ENCODE measurements at places on chromosomes 6 and 20.

- no peak for DNase-seq
These were observed at the start of gene FOXS1 for GRCh38 chr20:31845300-31845863. Gene FOXS1 (minus strand): TSS chr20:31845604. CDS start chr20:31845542, 62 bp downstream.

- DNase-seq = peak; percentile 17
These were observed 50.2 kb upstream of the IFNGR1 start for GRCh38 chr6:137269347-137269746.

- DNase-seq = no peak
These were observed 691.7 kb upstream of the SLC35B3 start for GRCh38 chr6:9126878-9127560.

DNA sequence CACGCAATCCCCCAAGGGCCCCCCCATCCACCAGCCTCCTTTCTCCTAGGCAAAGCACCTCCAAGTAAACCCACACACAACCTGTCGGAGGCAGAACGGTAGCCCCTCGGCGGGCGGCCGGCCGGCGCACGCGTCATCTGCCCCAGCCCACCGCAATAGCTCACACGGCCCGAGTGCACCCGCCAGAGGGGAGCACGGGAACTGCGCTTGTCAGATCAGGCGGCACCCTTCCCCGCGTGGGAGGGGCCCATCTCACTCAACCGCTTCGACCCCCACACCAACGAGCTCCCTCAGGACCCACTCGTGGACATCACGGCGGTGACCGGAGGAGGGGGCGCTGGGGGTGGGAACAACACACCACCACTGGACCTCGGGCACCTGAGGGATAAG lies 767.9 kb upstream of the DEFB115 start:
- no peak for DNase-seq

DNA sequence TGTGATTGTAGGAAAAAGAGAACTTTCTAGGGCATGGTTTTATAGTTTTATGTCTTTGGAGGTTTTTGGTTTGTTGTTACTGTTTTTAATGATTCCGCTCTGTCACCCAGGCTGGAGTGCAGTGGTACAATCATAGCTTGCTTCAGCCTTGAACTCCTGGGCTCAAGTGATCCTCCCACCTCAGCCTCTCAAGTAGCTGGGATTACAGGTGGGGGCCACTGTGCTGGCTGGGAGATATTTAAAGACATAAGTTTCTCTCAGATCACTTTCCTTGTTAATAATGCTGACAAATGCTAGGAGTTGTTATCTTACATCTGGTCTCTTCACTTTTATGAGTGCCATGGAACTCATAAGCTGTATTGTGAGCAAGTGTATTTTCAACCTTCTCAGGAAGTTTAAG lies 116.3 kb downstream of the SCAF8 start:
- no peak for DNase-seq

DNA sequence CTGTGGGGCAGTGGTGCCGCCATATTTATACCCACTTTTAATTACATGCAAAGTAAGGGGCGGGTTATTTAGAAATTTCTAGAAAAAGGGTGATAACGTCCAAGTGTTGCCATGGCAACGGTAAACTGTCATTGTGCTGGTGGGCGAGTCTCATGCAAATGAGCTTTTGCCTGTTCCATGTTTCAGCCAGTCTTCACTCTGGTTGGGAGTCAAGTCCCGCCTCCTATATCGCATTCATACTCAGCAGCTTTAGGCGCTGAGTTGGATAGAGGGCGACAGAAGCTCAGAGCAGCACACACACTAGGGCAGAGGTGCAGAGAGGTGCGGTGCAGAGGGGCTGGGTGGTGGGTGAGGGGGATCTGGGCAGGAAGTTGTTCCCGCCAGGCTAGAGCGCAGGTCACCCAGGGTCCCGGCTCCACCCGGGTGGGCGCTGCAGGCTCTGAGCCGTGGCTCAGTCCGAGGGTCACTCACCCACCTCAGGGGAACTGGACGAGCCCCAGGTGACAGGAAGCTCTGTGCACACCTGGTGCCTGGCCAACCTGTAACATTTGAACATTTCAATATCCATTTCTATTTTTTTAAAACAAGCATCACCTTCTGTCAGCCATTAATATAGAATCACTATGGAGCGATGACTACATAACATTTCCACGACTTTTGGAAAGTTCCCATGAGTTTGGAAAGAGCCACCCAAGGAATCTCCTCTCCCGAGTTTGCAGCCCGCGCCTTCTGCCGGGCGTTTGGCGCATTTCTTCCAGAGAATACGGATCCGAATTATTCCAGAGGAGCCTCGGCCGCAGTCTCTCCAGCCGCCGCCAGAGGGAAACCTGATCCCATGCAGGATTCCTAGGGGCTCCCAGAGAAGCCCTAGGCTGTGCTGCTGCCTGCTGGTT lies 89.1 kb upstream of the PHACTR3 start:
- DNase-seq = no peak

DNA sequence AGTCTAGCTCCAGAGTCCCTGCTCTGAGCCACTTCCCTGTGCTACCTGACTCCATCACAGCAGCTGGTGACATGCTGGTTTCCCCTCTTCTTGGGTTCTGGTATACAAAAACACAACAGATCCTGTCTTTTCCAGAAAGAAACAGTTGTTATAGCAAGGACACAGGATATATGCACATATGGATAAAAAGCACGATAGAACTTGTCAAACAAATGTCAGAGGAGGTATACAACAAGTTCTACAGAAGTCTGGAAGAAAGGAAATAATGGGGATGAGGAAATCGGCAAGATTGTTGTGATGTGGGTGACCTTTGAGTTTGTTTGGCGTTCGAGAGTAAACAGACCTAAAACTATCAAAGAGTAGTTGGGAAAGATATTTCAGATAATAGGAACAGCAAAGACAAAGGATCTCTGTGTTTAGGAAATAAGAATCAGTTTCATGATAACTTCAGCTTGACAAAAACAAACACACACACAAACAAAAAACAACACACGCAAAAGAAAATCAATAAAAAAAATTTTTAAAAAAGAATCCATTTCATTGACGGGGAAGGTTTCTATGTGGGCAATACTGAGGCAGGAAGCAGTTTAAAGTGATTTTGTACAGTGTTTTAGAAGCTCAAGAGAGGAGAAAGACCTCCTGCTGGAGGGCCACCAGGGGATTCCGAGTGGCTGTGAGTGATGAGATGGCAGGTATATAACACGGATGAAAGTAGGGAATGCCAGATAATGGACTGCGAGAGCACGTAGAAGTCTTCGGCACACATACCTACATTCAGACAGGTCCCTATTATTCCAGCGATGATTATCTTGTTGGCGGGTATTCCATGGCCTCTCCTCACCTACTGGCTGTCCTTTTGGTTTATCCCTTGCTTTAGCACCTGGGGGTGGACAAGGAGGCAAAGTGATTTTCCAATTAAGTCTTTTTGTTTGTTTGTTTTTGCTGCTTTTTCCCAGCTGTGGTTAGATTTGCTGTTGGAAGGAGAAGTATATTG lies 174.9 kb downstream of the HS3ST5 start:
- no peak for DNase-seq

DNA sequence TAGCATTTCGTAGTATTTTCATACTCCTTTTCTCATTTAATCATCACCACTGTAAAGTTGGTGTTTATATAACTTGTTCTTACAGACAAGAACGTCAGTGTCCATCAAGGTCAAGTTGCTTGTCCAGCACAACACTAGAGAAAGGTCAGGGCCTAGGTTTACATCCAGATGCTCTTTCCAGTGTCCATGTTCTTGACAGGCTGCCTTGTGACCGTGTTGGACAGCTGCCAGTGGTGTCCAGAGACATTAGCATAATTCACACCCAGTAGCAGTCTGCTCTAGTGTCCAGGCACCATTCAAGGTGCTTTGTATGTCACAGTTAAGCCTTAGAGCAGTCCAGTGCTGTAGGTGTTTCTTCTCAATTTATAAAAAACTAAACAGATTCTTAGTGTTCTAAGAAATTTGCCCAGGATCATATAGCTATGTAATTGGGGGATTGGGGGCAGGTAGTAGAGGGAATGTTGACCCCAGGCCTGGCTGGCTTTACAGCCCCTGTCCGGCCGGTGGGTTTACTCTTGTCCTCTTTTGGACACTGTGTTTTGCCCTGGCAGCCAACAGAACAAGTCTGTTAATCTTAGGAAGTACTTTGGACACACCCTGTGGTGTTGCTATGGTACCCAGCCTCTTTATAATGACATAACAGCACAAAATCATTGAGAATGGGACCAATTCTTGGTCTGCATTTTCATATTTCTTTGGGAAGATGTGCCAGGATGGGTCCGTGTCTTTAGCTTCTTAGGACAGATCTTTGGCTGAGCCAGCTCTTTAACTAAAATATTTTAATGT lies 8.0 kb downstream of the STK35 start:
- peak; percentile 17 for DNase-seq

- peak; percentile 16 for DNase-seq
These were observed 36.0 kb upstream of the MPC1 start for GRCh38 chr6:166418691-166419143.

DNA sequence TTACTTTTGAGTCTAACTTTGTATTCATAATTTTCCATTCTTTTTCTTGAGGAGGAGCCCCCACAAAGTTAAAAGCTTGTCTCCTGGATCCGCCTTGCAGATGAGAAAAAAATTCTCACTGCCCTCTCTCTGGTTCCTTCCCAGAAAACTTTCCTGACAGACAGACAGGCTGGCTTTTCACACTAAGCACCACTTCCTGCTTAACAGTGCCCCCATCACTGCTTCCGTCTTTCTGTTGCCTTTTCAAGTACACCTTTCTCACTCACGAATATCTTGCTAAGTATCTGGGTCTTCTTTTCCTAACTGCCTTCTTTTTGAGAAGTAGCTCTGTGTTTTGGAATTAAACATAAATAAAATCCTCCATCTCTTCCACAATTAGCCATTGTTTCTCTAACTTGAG lies 19.8 kb upstream of the LMBRD1 start:
- DNase-seq = peak; percentile 34

GRCh38 chr20:46058599-46059281 lies 29.7 kb downstream of the SLC12A5 start:
- no peak for DNase-seq

GRCh38 chr6:144106206-144106605 lies 10.8 kb upstream of the SF3B5 start:
- DNase-seq = no peak

DNA sequence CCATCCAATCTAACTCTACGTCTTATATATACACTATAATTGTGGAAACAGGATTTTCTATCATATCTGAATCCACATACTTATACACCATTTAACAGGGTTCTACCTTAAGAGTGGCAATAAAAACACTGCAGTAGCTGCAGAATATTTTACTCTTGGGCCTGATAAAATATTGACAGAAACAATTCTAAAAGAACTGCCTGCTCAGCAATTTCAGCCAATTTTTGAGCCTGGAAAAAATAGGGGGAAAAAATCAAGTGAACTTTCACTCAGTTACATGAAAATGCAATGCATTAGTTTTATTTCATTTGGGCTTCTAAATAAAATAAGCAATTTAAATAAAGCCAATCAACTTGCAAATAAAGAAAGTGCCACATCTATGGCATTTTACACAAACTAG lies 246.5 kb upstream of the RUNX2 start:
- DNase-seq = no peak

DNA sequence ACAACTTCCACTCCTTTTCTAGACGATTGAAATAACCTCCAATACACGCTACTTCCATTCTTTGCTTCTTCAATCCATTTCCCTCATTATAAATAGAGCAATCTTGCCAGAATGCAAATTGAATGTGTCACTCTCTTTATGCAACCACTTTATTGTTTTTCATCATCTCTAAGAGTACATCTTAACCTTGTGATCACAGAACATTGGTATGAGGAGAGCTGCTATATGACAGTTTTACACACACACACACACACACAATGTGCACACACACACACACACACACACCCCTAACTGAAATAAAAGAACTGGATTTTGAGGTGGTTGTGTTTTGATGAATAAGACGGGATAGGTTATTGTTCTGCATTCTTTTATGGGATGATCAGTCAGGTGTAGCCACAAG lies 187.0 kb downstream of the HDGFL1 start:
- no peak for DNase-seq

DNA sequence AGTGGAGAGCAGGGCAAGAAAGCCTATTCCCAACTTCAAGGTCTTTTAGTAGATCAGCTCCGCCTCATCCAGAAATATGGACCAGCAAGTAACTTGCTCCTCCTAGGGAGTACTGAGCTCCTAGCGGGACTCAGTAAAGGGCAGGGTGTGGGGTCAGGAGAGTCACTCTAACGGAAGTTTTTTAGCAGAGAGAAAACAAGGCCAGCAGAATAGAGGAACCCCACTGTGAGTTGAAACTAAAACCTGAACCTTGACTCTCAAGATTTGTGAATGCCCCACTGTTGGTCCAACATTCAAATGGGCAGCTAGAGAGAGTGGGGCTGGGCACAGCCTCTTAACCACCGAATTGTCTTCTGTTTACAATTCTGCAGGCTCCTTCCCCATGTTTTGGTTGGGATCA lies 244.8 kb downstream of the FARS2 start:
- no peak for DNase-seq

- no peak for DNase-seq
These were observed 61.7 kb downstream of the SNX9 start for GRCh38 chr6:157884756-157885155.

DNA sequence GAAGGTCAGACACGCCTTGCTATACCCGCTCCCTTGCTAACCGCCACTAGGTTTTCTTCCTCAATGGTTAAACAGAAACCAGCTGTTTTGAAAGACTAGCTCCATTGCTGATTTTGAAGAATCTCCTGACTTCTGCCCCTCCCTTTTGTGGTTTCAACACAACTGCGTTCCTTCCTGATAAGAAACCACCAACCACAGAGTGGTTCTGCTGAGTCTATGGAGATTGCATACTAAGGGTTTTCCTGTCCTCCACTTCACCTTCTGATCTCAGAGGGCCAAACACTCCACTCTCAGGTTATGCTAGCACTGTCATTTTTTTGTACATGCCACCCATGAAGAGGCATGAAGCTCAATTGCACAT lies 207.9 kb downstream of the MYLK4 start:
- peak; percentile 50 for DNase-seq

GRCh38 chr20:22984008-22984407 lies 51.1 kb upstream of the SSTR4 start:
- DNase-seq = no peak

GRCh38 chr6:134309227-134309626 lies 8.7 kb downstream of the SGK1 start:
- no peak for DNase-seq

DNA sequence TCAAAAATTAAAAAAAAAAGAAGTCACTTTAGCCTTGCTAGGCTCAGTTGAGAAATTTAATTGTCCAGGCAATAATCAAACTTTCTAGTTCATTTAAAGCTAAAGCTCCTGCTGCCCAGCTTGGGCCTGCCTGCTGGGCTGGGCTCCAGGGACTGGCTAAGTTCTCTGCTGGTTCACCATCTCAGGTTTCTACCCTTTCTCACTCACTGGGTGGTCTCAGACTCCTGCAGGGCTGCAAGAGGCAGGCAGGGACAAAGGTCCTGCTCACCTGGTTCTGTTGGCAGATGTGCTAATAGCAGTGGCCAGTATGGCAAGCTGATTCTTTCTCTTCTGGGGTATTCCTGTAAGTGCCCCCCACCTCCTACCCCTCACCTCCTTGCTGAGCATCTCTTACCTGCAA lies 21.2 kb upstream of the RTF2 start:
- no peak for DNase-seq

DNA sequence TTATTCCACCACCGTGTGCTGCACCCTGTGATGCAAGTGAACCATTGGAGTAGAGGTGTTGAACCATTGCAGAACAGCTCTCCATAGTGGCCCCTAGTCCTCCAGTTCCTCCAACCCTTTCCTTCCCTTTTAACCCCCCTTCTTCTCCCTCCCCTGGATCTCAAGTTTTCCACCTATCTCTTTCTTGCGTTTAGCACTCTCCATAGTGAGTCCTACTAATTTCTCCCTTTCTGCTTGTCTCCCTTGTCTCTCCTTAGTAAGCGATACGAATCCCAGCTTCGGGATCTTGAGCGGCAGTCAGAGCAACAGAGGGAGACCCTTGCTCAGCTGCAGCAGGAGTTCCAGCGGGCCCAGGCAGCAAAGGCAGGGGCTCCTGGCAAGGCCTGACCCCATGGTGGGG lies 1.1 kb downstream of the PFDN6 start:
- DNase-seq = no peak
